Fibroblast of the aortic adventitia (primary cell): ENCODE measurements at places on chromosomes 7 and 10. TPM values are rescaled to one million over a fixed set of nuclear protein-coding genes. Genes with fewer than 3 reads are reported as not detected.

DNA sequence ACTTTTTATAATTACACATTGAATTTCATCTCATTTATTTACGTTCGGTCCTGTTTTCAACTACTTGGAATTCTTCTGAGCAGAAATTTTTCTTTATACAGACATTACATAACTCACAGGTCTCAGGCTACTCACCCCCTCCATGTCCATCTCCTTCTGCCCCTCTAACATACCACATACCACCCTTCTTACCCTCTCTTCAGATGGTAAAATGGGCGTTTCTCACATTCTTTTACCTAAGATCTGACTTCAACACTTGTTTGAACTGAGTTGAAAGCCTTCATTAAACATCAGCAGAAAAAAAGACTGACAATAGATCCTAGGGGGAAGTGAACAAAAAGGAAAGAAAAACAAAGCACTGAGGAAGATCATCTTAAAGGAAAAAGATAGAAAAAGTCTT lies 309.7 kb downstream of the CTNNA3 start:
- DNase-seq: no peak

- DNase-seq: no peak
Observed at GRCh38 chr10:60767424-60767823, 10.9 kb upstream of the CDK1 start.

DNA sequence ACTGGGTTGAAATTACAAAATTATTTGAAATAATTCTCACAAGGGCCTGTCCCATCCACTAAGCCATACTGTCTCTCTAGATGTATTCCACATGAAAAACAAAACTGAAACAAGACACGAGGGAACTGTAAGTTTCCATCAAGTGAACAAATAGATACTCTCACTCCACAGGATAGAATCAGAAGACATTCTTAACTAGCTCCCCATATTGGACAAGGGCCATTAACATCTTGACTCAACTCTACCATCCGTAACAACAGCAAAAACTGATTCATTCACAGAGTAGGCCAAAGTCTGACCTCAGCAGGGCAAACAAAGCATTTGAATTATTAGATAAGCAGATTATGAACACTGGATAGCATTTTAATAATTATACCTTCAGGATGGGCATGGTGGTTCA lies 29.1 kb downstream of the UBE2H start:
- peak; percentile 90 for DNase-seq

DNA sequence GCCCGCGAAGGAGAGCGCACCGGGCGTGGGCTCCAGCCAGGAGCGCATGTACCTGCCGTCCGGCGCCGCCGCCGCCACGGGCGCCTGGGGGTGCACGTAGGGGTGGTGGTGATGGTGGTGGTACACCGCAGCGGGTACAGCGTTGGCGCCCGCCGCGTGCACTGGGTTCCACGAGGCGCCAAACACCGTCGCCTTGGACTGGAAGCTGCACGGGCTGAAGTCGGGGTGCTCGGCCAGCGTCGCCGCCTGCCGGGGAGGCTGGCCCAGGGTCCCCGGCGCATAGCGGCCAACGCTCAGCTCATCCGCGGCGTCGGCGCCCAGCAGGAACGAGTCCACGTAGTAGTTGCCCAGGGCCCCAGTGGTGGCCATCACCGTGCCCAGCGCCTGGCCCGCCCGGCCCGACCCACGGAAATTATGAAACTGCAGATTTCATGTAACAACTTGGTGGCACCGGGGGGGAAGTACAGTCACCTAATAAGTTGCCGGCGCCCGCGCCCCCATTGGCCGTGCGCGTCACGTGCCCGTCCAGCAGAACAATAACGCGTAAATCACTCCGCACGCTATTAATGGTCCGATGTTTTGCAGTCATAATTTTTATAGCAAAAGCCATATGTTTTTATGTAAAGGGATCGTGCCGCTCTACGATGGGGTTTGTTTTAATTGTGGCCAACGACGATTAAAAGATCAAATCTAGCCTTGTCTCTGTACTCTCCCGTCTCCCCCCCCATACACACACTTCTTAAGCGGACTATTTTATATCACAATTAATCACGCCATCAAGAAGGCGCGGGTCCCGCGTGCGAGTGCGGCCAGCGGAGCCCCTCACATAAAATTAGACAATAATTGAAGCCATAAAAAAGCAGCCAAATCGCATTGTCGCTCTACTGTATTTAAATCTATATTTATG lies at the start of gene HOXA9:
Gene HOXA9 (minus strand): TSS at position 449 of the 907 bp plus-strand sequence. CDS start 80 bp downstream, at position 369.
- DNase-seq: no peak

DNA sequence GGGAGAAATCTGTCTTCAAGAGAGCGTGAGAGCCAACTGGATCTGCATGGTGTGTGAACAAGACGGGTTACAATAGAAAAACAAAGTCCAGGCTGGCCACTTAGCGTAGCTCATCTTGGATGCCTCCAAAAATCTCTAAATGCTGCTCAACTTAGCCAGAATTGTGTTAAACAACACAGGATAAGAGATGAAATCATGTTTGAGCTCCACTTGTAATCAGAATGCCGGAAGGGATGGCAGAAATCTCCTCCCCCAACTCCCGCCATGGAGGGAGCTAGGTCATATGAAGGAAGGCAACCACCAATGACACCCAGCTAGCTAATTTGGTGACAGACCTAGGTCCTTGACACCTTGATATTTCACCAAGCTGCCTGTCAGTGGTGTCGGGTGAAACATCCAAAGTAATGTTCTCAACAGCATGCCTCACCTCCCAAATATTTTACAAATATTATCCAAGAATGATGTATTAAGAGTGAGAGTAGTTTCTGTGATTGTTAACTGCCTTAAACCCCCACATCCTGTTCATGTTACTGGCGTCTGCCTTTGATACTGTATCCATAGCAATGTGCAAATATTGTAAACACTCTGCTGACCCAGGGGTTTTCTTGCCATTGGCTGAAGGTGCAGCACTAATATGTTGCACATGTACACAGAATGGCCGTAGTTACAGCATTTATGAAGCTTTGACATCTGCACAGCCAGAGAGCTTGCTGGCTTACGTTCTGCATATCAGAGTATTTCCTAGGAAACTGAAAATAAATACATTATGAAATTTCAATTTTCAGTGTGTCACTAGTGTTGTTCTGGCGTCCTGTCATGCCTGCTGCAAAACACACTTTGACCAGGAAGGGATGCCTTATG lies 25.8 kb downstream of the TMEM254 start:
- peak; percentile 82 for DNase-seq

DNA sequence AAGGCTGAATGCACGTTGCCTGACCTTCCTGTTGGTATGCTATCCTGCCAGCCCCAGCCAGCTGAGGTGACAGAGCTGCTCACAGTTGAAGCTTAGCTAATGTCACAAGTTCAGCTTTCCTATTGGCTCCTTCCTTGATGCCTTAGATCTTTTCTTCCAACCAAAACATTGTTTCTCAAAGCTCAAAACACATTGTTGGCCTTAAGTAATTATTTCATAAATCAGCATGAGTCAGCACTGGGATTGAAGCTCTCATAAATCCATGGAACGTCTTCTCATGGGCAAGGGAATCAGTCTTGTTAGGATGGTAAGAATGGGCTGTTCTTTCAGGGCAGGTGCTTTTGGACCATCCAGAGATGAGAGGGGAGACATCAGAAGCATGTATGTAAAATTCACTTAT lies 128.1 kb upstream of the SAMD8 start:
- peak; percentile 22 for DNase-seq

DNA sequence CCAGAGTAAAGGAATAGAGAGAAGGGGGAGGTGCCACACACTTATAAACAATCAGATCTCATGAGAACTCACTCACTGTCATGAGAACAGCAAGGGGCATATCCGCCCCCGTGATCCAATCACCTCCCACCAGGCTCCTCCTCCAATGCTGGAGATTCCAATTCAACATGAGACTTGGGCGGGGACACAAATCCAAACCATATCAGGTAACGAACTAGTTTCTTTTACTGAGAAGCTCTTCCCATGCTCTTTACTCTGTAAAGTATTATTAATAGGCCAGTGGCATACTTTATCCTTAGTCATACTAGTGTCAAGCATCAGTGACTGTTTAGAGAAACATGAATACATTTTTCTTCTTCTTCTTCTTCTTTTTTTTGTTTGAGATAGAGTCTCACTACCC lies 39.4 kb upstream of the ZNF488 start:
- DNase-seq: no peak

- DNase-seq: peak; percentile 53
Observed at GRCh38 chr7:16359216-16359615, 62.1 kb downstream of the CRPPA start.

DNA sequence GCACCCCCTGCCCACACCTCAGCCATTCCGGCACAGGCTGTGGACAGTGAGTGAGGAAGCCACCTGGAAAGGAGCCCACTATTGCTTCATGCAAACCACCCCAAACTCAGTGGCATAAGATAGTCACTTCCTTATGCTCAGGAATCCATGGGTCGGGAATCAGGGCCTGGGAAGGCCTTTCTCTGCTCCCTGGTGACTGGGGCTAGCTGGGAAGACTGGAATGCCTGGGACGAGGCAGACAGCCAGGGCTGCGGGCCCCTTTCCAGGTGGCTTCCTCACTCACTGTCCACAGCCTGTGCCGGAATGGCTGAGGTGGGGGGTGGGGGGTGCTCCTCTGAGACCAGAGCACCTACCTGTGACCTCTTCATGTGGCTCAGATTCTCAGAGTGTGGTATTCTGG lies 74.1 kb upstream of the GRB10 start:
- DNase-seq: peak; percentile 42

The SYT15 gene
- under 0.01 and 0.41 TPM in 2 replicates for total RNA-seq

The UROS gene
- total RNA-seq: 74.7 and 131 TPM in 2 replicates
